ENCODE measurements at places on chromosomes 6 and 20.

DNA sequence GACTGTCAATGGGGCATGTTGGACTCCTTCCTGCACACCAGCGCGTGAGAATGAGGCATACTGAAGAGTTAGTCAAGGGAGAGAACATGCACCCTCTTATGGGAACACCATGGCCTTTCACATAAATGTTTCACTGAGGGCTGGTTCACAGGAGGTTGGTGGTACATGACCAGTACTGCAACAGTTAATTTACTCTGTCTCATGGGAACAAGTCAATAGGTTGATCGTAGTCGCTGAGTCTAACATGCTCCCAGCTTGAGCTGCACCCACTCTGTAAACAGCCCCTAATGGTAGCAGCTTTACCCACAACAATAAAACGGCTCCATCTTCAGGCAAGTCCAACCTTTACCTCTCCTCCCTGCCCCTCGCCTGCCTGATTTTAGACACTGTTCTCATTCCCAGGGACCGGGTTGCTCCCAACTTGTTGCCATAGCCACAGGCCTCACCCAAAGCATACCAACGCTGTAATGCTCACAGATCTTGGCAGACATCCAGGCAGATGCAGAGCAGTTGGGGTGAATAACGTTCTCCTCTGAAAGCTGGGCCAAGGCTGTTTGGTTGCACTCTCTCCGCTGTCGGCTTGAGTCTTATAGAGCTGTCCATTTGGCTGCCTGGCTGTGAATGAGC, 111.3 kb downstream of the LY86 start:
- DNase-seq: no peak

GRCh38 chr6:1855890-1856289, 246.2 kb downstream of the FOXC1 start:
- DNase-seq: no peak

- DNase-seq: peak; percentile 38
These were observed 56.6 kb upstream of the SAMHD1 start for GRCh38 chr20:37007898-37008649.

- peak; percentile 29 for DNase-seq
These were observed 22.5 kb downstream of the MOCS3 start for GRCh38 chr20:50980851-50981713.

GRCh38 chr6:63804381-63804956, 168.9 kb downstream of the PHF3 start:
- DNase-seq: no peak

- no peak for DNase-seq
These were observed 55.4 kb downstream of the SYNJ2 start for GRCh38 chr6:158037021-158037420.

- DNase-seq: no peak
These were observed 41.8 kb downstream of the GPX5 start for GRCh38 chr6:28567506-28567905.

Data from thymus (tissue), 14 donors.